Stimulated activated naive CD8-positive, alpha-beta T cell treated with anti-CD3 and anti-CD28 coated beads, Interleukin-15, amount 100 ng/mL, for 72 hours (primary cell): ENCODE measurements at places on chromosomes 6 and 20.

DNA sequence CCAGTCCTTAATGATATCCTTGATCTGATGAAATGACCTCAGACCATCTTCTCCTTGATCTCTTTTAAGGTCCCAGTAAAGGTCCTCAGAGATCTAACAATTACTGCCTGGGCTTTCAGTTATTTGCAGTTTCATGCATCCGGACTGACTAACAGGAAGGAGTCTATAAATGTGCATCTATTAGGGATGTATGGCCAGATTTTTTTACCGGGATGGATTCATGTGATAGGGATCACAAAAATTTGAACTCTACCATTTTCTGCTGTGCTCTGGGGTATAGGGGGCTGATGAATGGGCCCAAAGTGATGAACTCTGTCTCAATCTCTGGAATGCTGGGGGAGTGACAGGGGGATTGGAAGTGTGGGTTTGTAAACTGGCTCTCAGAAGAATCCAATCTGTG lies 36.2 kb upstream of the SCUBE3 start:
- DNase-seq: no peak

- no peak for DNase-seq
Measured at GRCh38 chr6:158024566-158025297, 43.1 kb downstream of the SYNJ2 start.

DNA sequence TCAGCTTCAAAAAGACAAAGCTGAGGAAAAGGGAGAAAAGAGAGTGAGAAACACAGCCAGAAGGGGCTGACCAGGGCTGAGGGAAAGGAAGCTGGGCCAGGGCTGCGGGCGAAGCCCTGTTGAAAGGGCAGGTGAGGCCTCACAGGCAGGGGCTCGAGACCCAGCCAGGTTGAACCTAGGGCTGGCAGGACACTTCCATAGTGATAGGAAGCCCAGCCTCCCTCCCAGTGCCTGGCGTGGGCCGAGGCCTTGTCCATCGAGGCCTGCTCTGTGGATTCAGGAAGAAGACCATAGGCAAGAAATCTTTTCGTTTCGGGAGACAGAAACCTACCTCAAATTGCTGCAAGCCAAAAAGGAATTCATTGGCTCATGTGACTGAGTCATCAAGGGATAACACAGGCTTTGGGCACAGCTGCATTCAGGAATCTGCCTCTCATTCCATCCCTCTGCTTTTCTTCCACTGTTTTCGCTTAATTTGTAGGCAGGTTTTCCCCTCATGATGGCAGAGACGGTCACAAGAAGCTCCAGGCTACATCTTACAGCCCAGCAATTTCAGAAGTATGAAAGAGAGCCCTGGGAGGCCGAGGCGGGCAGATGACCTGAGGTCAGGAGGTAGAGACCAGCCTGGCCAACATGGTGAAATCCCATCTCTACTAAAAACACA lies 311.1 kb upstream of the SULF2 start:
- no peak for DNase-seq

DNA sequence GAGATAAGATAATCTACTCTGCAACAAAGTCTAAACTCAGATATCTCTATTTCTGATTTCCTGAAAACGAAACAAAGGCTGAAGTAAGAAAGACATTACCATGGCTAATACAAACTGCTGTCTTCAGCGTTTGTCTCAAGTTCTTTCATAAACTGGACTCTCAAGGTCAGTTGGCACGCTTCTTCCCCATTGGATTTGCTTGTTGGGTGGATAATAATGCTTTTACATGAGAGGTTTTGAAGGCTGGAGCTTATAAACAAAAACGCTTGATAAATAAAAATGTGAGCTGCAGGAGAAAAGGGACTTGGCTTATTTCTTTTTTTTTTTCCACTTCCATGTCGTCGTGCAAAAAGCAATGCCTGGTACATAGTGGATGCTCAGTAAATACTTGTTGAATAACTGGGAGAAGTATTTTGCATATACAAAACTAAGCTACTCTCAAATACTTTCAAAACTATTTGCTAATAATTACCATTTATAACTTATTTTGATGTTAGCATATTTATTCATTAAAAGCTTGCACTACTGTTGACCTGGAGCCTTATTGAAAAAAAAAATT lies 65.7 kb upstream of the EEF1A1 start:
- DNase-seq: no peak

GRCh38 chr6:150696190-150696589 lies 96.5 kb downstream of the PLEKHG1 start:
- DNase-seq: no peak

GRCh38 chr6:43907789-43908472 lies 137.9 kb downstream of the VEGFA start:
- no peak for DNase-seq

DNA sequence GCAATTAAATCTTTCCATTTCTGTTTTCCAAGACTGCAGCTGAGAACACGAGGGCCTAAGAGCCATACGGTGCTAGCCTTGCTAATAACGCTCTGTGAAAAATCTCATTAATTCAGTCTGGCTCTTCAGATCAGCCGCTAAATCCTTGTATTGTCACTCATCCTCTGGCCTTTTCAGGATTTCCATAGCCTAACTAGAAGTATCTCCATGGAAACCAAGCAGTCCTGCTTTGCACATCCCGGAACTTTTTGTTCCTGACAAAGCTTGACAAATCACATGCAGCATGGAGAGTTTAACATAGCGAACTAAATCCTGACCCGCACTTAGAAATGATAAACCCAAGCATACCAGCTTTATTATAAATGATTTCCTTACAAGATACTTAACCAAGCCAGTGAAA lies 383.7 kb downstream of the CD83 start:
- no peak for DNase-seq

- peak; percentile 96 for DNase-seq
Measured at GRCh38 chr6:27893059-27893835, 18.9 kb downstream of the OR2B2 start.

DNA sequence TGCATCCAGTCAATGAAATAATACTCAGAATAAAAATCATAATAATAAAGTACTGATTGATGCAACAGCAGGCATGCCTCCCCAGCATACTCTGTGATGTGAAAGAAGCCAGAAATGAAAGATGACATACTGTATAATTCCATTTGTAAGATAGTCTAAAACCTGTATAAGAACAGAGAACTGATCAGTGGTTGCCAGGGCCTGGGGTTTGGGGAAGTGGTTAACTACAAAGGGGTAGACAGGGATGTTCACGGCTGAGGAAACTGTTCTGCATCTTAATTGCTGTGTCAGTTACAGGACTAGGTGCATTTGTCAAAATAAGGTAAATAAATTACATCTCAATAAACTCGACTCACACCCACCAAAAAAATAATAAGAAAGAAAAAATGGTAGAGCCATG lies 81.3 kb upstream of the BMP2 start:
- DNase-seq: no peak

- no peak for DNase-seq
Measured at GRCh38 chr6:170444056-170444591, 109.0 kb downstream of the PSMB1 start.

DNA sequence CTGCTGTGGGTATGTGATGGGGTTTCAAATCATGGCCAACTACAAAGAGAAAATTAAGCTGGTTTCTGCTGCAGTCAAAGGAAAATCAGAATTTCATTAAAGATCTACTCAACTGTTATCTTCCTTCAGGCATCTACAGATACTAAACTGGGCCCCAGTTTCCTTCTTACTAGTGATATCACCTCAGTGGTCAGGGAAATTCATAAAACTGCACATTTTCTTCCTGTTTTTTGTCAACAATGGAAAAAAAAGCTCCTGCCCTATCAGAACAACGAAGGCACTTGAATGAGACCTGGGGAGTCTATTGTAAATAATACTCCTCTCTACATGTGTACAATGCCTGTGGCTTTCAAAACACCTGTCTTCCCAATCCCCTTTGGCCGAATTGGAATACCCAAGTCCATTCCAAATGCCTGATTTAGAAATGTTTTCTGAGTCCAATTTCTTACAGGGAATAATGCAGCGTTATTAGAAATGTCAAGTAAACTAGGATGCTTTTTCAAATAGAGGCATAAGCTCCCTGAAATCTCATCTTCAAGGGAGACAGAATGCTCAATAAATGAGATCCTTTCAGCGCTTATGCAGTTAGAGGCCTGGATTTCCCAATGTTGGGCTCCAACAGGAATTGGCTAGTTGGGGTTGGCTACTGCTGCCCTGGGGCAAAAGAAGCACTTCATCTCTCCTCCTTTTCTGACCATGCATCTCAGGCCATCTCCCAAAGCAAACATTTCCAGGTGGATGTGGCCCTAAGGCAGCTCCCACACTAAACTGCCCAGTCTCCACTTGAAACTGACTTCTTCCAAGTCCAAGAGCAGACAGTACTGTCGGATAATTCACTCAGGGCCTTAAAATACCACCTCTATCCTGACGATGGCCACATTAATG lies 143.3 kb downstream of the NFATC2 start:
- no peak for DNase-seq

DNA sequence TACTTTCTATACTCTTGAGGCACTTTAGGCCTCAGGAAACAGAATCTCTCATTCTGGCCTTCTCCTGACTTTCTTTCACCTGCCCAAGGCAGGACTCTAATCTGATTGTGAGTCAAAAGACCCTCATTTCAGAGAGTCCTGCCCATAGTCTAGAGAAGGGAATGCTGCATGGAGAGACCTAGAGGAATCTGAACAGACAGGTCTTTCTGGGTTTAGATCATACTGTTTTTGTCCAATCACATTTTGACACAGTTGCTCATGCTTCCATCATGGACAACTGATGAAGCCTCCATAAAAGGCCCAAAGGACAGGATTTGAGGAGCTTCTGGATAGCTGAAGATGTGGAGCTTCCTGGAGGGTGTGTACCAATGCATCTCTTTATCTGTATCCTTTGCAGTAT lies 48.1 kb upstream of the BTBD3 start:
- no peak for DNase-seq

- DNase-seq: no peak
Measured at GRCh38 chr6:10962673-10963072, 75.8 kb downstream of the SYCP2L start.

GRCh38 chr6:124119596-124119995 lies 315.9 kb downstream of the NKAIN2 start:
- DNase-seq: no peak
